ENCODE measurements at places on chromosomes 6 and 20.

DNA sequence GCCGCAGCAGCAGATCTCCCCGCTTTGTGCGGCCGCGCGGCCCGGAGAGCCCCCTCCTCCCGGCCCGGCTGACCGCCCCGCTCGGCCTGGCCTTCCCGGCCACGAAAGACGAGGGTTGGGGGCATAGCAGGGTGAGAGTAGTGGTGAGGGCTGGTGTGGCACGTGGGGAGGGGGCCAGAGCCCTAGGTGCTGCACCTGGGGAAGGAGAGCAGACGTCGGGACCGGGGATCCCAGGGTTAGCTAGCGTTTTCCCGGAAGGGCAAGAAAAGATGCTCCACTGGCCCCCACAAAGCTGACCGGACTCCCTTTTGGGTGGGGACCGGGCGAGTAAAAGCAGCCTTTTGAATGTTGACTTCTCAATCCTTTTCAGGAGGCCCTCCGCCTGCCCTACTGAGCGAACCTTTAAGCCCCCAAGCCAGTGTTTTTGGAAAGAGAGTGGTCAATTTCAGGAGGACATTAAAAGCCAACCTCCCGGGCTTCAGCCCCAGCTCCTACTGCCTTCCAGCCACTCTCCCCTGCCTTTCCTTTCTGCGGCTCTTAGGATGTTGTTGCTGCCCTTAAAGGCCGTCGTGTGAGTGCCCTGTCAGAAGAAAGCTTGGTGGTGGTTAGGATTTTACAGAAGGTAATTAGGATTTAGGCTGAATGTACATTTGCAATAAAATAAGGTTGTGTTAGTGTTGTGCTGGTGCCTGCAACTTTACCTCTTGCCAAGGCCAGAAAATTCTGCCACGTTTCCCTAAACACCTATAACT, 648 bp upstream of the BACH2 start:
- DNase-seq = no peak

DNA sequence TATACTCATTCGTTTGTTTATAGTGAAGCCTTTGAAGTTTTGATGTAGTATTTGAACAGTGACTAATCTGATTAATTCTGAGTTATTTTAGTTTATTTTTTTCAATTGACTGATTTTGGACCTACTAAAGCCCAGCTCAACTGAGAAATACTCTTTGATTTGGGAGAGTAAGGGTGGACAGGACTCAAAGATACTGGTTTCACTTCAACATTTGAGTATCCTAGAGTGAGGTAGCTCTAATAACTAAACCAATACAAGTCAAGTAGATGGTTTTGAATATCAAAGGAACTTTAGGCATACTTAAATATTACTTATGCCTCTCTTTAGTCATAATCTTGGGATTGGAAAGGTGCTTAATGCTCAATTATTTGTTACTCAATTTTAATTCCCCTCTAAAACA, 65.6 kb downstream of the ZNF292 start:
- DNase-seq = no peak

DNA sequence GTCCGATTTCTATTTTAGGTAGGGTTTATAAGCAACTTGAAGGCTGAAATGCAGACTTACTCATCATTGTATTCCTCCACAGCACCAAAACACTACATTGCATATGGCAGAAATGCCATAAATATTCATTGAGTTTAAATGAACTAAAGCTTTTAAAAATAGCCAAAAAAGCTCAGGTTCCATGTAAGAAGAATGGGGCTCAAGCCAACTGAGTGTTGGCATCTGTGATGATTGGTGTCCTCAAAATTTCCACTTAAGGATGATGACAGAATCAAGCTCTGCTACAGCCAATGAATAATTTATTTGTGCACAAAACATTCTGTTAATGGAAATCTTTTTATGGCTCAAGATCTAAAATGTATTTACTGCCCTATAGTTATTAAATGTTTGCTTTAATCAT, 115.4 kb downstream of the HIVEP2 start:
- no peak for DNase-seq

- DNase-seq = no peak
These were observed 49.4 kb upstream of the FYN start for GRCh38 chr6:111922454-111923297.

GRCh38 chr6:255041-255750, 37.1 kb upstream of the DUSP22 start:
- DNase-seq = no peak

DNA sequence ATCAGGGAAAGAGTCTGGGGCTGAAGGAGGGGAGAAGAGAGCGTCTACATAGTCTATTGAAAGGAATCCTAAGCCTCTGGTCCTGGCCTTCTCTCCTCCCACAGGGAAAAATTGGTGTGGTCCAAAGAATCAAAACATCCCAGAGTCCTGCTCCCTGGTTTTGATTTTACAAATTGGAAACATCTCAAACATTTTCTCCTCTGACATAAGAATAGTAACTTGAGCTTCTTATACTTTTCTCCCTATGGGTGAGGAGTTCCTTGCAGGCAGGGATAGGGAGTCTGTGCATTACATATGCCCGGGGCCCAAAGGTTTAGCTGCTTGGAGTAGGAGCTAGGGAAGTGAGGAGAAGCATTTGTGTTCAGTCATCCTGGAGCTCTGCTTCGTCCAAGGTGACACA, 120.0 kb upstream of the GGTLC1 start:
- DNase-seq = no peak

- no peak for DNase-seq
These were observed 138.1 kb upstream of the RPS6KA2 start for GRCh38 chr6:166765234-166765541.

DNA sequence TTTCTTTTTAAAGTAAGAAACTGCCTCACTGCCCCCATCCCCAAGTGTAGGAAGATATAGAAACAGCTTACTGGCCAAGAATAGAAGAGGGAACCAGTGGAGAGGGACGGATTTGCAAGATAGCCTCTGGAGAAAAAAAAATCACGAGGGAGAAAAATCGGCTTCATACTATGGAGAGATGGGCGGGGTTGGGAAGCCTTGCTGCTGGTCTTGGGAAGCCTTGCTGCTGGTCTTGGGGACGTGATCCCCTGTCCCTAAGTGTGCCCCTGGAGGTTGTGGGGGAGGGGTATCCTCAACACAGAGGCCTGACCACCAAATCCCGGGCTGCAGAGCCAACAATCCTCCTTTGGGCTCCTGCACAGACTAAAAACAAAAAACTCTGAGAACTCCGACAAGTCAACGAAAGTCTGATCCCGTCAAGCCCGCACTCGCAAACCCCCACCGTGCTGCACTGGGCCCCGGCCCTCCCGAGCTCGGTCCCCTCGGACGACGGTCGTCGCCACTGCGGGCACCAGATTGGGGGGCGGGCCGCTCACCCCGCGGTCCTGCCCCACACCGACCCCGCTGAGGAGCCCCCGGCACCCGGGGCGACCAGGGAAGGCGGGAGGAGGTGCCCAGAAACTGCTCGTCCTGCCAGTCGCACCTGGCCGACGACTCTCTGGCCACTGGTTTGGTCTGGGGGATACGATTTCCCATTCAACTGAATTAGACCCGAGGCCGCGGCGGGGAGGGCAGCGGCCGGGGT, 750 bp downstream of the MAP7 start:
- no peak for DNase-seq

GRCh38 chr6:150355932-150356331, 12.9 kb upstream of the IYD start:
- no peak for DNase-seq

- DNase-seq = peak; percentile 14
These were observed 1.1 kb downstream of the ZNF165 start for GRCh38 chr6:28081486-28081751.

GRCh38 chr6:53654745-53655240, 10.8 kb downstream of the KLHL31 start:
- no peak for DNase-seq

GRCh38 chr20:63742381-63743024, 2.9 kb downstream of the SLC2A4RG start:
- no peak for DNase-seq

DNA sequence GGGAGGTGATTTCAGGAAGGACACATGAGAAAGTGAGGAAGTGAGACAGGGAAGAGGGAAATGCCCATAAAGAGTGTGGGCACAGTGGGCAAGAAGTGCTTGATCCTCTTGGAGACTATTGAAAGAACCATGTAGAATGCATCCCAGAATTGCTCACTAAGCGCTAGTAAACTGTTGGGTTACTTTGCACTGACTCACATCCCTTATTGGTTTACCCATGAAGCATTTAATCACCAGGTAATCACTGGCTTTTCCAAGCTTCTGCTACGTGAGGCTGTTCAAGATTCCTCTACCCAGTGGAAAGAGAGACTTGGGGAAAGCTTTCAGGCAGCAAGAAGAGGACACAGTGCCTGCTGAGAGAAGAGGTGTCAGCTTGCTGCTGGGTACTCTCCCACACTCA, 410.0 kb upstream of the JAG1 start:
- DNase-seq = no peak

DNA sequence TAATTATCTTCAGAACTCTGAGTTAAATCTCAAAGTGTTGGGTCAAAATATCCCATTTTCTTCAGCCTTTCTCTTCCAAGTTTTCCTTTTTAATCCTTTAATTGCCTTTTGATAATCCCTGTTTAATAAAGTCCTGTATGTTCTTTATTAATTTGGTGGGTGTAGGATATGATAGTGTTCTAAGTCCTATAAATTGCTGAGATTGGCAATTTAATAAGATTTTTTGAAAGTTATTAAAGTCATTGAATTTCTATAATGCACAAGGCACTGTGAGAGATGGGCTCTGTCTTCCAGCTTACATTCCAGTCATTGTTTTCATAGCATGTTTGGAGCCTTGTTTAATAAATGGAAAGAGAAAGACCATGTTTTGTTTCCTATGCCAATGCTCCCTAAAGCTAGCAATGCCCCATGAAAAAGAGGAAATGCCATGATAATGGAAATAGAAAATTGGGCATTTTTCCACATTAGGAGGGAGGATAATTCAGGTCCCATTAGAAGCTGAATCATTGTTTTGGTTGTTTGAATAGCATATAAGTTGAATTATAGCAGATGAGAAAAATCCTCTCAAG, 404.8 kb downstream of the CD109 start:
- DNase-seq = no peak

GRCh38 chr6:163418311-163419029, 4.0 kb downstream of the QKI start:
- no peak for DNase-seq

- DNase-seq = no peak
These were observed 574.4 kb downstream of the PRKN start for GRCh38 chr6:162153120-162153519.

- DNase-seq = no peak
These were observed 102.5 kb upstream of the ASF1A start for GRCh38 chr6:118791499-118791898.

DNA sequence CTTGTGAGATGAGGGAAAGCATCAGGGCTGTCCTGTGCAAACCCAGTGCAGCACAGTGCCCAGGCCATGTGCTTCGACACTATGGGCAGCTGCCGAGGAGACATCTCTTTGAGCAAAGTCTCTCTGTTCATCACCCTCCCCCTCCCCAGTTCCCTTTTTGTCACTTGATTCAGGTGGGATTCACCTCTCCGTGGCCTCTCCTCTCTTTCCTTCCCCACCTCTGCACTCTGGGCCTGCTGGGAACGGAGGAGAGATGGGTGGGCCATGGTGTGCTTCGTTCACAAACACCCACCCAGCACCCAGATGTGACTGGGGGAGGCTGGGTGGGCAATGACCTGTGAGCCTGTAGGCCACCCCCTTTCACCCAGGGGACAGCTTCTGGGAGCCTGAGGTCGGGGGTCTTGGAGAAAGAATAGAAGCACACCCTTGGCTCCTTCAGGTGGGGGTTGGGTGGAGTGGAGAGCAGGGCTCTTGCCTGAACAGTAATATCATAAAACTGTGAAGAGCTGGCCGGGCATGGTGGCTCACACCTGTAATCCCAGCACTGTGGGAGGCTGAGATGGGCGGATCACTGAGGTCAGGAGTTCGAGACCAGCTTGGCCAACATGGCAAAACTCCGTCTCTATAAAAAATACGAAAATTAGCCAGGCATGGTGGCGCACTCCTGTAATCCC, 33.5 kb upstream of the DLGAP4 start:
- no peak for DNase-seq

- DNase-seq = no peak
These were observed 1.9 kb upstream of the NFKBIE start for GRCh38 chr6:44267252-44267651.

DNA sequence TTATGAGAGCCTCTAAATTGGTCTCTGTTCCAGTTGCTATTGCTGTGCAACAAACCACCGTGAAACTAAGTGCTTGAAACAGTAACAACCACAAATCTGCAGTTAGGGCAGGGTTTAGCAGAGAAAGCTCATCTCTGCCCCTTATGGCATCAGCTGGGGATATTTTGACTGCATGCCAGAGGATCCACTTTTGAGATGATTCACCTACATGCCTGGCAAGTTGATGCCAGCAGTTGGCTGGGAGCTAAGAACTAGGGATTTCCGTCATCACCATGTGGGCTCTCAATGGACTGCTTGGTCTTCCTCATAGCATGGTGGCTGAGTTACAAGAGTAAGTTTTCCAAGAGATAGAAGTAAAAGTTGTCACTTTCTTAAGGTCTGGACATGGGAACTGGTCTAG, 35.1 kb downstream of the PLCB4 start:
- DNase-seq = no peak

DNA sequence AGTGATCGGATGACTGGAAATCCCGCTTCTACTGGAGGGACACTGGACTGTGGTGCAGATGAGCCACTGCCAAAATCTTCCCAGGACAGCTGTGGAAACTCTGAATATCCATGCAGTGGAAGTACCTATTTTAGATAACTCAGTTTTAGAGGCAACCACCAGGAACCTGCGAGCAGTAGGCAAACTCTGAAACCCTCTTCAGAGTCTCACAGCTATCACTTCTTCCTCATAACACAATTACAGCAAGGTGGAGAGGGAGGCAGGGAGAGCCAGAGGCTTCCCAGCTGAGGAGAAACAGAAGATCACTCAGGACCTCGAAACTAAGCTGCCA, 322.8 kb upstream of the NT5E start:
- DNase-seq = no peak

GRCh38 chr6:7723041-7723447, 2.9 kb upstream of the BMP6 start:
- peak; percentile 19 for DNase-seq

DNA sequence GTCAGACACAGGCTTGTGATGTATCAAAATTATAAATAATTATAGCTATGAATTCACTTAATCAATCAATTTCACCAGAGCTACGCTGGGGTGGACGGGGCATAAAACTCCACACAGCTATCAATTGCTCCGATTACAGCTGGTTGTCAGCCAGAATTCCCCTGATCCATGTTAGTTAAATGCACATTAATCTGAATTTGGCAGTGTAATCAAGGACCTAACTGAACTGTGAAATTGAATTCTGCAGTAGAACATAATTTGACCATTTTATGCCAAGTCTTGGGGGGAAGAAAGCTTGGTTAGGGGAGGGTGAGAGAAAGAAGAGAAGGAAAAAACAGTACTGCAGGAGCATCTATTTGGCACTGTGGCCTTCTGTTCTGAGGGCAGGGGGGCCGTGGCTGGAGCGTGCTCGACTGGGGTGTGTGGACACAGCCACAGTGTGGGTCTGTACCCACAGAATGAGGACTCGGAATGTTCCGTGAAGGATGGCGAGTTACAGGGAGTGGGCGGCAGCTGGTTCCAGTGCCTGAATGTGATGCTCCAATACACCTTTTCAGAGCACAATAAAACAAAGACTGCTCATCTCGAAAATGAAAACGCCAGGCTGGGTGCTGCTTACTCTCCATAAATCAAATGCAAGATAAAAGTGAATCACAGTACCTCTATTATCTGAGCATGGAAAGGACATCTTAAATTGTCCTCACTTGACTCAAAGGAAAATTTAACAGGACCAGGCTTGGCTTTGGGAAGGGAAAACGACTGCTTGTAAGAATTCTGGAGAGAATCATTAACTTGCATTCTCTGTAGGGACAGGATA, 59.2 kb downstream of the LAMP5 start:
- no peak for DNase-seq

All from activated CD8-positive, alpha-beta memory T cell treated with anti-CD3 and anti-CD28 coated beads for 4 hours (primary cell).